ENCODE measurements at places on chromosomes 12 and 14. TPM values are rescaled to one million over a fixed set of nuclear protein-coding genes. Genes with fewer than 3 reads are reported as not detected.
A peak's percentile ranks its signal among the peaks of the same experiment; 100 is the strongest.

Gene TAS2R9
- not detected for total RNA-seq

Gene GNPTAB
- 44.9 TPM for total RNA-seq

Gene OASL
- total RNA-seq: 16.9 TPM

Gene KRT1
- not detected for total RNA-seq

Gene BRI3BP
- total RNA-seq: 33.3 TPM

Gene RNASE3
- total RNA-seq: not detected

Gene NUAK1
- not detected for total RNA-seq

Gene IRF2BPL
- 36.2 TPM for total RNA-seq

- peak; percentile 68 for DNase-seq
Observed at GRCh38 chr12:52873832-52874572, 25.2 kb upstream of the KRT78 start.

DNA sequence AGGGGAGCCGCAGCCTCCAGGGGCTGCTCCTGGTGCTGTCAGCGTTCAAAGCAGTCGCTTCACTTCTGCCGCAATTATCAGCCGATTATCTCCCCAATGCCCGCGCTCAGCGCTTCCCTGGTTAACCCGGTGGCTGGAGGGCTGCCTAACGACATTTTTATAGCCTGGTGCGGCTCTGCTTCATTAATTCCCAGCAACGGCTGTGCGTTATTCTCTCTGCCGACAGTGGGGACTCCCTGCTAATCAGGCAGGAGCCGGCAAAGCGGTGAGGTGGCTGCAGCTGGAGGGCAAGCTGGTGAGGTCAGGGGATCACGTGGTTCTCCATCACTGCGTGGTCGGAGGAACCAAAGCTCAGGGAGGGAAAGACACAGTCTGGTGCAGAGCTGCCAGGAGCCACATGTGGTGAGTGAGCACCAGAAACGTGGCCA, 62.9 kb downstream of the GLRX5 start:
- peak; percentile 13 for DNase-seq

GRCh38 chr12:124866883-124867400, 3.3 kb upstream of the SCARB1 start:
- no peak for DNase-seq

GRCh38 chr12:21509768-21510167, 8.2 kb downstream of the GOLT1B start:
- DNase-seq: no peak

DNA sequence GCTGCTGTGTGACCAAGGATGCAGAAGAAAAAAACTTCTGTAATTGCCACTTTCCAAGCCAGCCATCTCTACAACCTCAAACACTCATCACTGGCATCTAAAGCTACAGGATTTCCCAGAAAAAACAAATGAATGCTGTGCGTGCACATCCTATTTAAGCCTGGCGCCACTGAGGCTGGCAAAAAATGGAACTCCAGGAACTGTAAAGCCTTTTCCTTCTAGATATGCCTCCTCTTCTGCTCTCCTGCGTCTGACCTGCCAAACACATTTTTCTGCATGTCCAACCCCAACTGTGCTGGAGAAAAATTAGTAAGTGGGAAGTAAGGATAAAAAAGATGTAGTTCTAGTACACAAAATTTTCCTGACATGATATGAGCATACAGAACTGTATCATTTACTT, 184.9 kb downstream of the ITPR2 start:
- no peak for DNase-seq

DNA sequence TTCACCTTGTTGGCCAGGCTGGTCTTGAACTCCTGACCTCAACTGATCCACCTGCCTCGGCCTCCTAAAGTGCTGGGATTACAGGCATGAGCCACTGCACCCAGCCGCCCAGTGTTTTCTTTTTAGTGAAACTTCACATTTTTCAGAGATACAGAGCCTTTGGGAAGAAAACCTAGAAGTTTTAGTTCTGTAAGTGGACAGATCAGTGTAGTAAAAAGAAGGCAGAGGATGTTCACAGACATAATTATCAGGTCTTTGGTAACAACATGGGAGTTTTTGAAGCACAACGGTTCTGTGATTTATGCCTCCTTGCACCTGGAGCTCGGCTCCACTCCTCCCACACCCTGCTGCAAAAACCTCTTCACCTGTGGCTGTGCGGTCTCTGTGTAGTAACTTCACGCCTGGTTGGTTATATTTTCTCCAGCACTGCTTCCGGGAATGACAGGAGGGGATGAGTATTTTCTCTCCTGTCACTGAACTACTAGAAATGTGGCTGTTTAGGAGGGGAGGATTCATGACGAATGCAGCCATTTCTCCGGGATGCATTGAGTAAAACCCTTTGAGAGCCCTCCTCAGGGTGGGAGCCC, 67.0 kb downstream of the ARF6 start:
- DNase-seq: peak; percentile 19

- peak; percentile 86 for DNase-seq
Observed at GRCh38 chr14:99682809-99683618, 1.1 kb upstream of the CYP46A1 start.

GRCh38 chr12:25320123-25321006, 69.6 kb upstream of the KRAS start:
- DNase-seq: no peak

- no peak for DNase-seq
Observed at GRCh38 chr12:89251342-89252271, 100.7 kb downstream of the DUSP6 start.

GRCh38 chr12:44863867-44864266, 12.2 kb downstream of the NELL2 start:
- no peak for DNase-seq

DNA sequence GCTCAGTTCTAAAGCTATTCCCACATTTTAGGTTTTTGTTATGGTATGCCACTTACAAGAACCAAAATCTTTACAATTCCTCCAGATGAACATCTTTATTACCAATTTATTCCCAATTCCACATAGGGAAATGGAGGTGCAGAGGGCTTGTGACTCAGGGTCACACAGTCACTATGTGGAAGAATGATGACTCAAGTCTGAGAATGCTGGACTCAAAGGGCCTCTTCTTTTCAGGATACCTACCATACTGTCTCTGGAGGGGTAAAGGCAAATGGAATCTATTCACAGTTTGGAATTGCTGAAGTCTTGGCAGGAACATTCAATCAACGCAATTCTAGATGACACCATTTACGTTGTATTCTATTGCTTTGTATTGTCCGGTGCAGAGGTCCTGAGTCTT, 48.2 kb upstream of the MANSC4 start:
- no peak for DNase-seq

DNA sequence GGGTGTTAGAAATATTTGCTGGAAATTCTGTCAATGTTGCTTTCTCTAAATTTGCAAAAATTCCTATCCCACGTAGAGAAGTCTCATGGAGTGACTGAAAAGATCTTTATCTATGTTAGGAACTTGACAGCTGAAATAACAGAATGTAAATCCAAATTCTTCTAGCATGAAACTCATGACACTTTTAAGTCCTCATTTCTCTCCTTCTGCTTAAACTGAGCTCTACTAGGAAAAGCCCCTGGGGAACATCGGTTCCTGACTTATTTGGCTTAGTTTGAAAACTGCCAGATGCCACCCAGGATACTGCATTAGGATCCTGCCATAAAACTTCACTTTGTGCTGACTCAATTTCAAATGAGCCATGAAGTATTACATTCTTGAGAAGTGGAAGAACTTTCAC, 426.0 kb downstream of the GALC start:
- DNase-seq: no peak

GRCh38 chr12:96121271-96121711, 72.9 kb upstream of the ELK3 start:
- no peak for DNase-seq

- DNase-seq: no peak
Observed at GRCh38 chr12:18955594-18955993, 173.9 kb upstream of the PLEKHA5 start.

- DNase-seq: no peak
Observed at GRCh38 chr14:31083781-31084180, 57.6 kb upstream of the STRN3 start.

GRCh38 chr12:100404769-100405407, 48.0 kb downstream of the SLC17A8 start:
- peak; percentile 28 for DNase-seq

DNA sequence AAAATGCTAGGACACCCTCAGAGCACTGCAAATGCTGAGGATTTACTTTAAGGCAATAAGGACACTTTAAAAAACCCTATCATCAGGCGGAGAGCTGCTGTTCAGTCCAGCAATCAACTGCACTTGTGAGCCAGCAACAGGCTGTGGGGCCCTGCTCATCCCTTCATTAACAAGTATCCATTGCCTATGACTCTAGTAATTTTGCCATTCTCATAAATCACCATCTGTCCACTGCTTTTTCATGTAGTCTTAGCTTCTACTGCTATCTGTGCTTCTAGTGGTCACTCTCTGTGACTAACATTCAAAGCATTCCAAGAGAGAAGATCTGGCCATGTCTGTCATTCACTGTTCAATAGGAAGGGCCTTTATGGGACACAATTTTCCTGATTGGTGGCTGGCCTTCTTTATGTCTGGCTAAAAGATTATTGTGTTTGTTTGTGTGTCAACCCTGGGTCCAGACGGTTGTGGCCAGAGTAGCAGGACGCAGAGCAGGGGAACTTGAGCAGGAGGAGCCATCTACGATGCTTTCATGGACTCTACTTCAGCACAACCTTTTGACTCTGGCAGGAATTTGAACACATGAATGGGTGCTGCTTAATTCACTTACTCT, 3.6 kb upstream of the KRAS start:
- no peak for DNase-seq

- no peak for DNase-seq
Observed at GRCh38 chr12:52183544-52183910, 8.3 kb downstream of the KRT80 start.

DNA sequence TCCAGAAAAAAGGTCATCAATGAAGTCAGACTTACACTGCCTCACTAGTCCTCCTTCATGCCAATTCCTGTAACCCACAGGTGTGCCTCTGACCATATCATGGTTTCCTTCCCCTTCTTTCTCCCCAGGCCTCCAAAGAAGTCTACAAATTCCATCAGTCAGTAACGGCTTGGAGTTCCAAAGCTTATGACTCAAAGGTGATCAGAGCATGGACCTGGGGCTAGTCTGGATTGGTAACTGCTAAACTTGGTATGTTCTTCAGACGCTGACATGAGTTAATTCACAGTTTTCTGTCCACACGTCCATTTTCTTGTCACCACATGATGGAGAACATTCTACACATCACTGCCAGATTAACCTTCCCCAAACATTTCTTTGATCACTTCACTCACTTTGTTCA, 560.4 kb downstream of the ETNK1 start:
- DNase-seq: no peak

DNA sequence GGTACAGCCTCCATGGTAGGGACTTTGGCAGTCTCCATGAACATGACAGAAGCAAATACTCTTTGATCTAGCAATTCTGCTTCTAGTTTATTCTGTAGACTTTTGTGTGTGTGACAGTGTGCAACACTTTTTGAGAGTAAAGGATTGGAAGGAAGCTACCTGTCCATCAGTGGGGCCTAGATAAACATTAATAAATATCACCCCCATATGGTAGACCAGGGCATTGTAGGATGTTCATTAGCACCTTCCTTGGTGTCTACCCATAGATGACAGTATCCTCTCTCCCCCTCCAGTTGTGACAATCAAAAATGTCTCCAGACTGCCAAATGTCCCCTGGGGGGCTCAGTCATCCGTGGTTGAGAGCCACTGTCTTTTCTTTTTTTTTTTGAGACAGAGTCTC, 10.8 kb downstream of the SNRNP35 start:
- DNase-seq: no peak

GRCh38 chr14:60642270-60643140, 6.8 kb downstream of the SIX1 start:
- no peak for DNase-seq

Measured in activated naive CD8-positive, alpha-beta T cell treated with anti-CD3 and anti-CD28 coated beads for 36 hours (primary cell).